Activated naive CD4-positive, alpha-beta T cell treated with anti-CD3 and anti-CD28 coated beads for 36 hours (primary cell): ENCODE measurements at places on chromosomes 6 and 20. TPM values are rescaled to one million over a fixed set of nuclear protein-coding genes. Genes with fewer than 3 reads are reported as not detected.

Gene FAM83D
- 13.6 TPM for total RNA-seq

Gene HSPA1L
- 0.86 TPM for total RNA-seq

Gene ZNF335
- total RNA-seq, result 28.0 TPM

Gene FILIP1
- total RNA-seq, result not detected

Gene TPD52L1
- total RNA-seq, result 5.6 TPM

Gene L3MBTL3
- total RNA-seq, result 3.1 TPM

Gene UNC5CL
- total RNA-seq, result 2.3 TPM

Gene CNKSR3
- 0.12 TPM for total RNA-seq

Gene TMEM200A
- total RNA-seq, result not detected

Gene FAM209B
- 0.95 TPM for total RNA-seq

Gene LGSN
- not detected for total RNA-seq

Gene PNLDC1
- total RNA-seq, result 0.40 TPM

Gene PM20D2
- total RNA-seq, result 12.7 TPM

Gene CCM2L
- not detected for total RNA-seq

Gene TMEM217
- total RNA-seq, result 0.81 TPM

Gene STMND1
- total RNA-seq, result not detected

Gene SRPK1
- 126 TPM for total RNA-seq

Gene CLDN20
- total RNA-seq, result not detected

Gene CST5
- total RNA-seq, result not detected

Gene COX4I2
- not detected for total RNA-seq

Gene TTK
- 45.9 TPM for total RNA-seq

Gene PLA2G7
- not detected for total RNA-seq

Gene ELOVL2
- total RNA-seq, result not detected

Gene SLC22A3
- not detected for total RNA-seq

Gene RAMACL
- 0.52 TPM for total RNA-seq

Gene NEURL2
- 1.4 TPM for total RNA-seq

Gene BMP6
- total RNA-seq, result 0.32 TPM

Gene TMEM74B
- total RNA-seq, result 0.17 TPM

Gene LY6G5B
- 6.4 TPM for total RNA-seq

Gene CD2AP
- total RNA-seq, result 16.1 TPM

Gene PSMB9
- 241 TPM for total RNA-seq

Gene PACSIN1
- 0.15 TPM for total RNA-seq

Gene ZNF512B
- 8.3 TPM for total RNA-seq

Gene BPIFB4
- total RNA-seq, result not detected

Gene FBXO30
- 2.0 TPM for total RNA-seq

Gene KIFC1
- total RNA-seq, result 107 TPM

Gene TNNC2
- not detected for total RNA-seq
